ENCODE measurements at places on chromosomes 5 and 9. TPM values are rescaled to one million over a fixed set of nuclear protein-coding genes. Genes with fewer than 3 reads are reported as not detected.

Gene ADAMTS19
- not detected for total RNA-seq

- DNase-seq = peak; percentile 22
Observed at GRCh38 chr9:109467936-109468335, 30.2 kb downstream of the PTPN3 start.

Gene EQTN
- not detected for total RNA-seq

GRCh38 chr9:137679249-137679648, 60.4 kb downstream of the EHMT1 start:
- DNase-seq = no peak

- DNase-seq = no peak
Observed at GRCh38 chr9:124410321-124410913, 4.8 kb downstream of the PSMB7 start.

DNA sequence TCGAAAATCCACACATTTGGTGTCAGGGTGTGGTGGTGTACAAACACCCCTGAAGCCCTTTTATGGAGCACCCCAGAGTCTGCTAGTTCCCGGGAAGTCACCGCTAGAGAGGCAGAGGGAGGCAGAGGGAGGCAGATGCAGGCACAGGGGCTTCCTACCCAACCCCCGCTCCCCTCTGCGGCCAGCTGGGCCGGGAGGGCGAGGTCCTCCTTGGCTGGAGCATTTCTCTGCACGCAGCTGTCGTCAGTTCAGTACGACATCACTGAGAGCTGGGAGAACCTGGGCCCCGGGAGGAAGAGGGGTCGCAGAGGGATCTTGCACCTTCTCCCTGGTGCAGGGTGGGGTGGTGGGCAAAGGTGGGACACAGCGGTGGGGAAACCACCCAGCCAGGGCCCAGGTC, 15.8 kb upstream of the UBAC1 start:
- no peak for DNase-seq

Gene HDAC3
- 83.1 TPM for total RNA-seq

GRCh38 chr5:133930813-133931090, 37.7 kb downstream of the C5orf15 start:
- DNase-seq = no peak

Gene PCSK1
- total RNA-seq = not detected

- no peak for DNase-seq
Observed at GRCh38 chr5:23994581-23995370, 487.4 kb downstream of the PRDM9 start.

Gene PGM5
- not detected for total RNA-seq

GRCh38 chr9:106896695-106897094, 33.7 kb downstream of the ZNF462 start:
- no peak for DNase-seq
